Stimulated activated CD4-positive, alpha-beta T cell treated with anti-CD3 and anti-CD28 coated beads, Interleukin-4, amount 100 ng/mL, for 24 hours (primary cell): ENCODE measurements at places on chromosomes 11 and 22.

DNA sequence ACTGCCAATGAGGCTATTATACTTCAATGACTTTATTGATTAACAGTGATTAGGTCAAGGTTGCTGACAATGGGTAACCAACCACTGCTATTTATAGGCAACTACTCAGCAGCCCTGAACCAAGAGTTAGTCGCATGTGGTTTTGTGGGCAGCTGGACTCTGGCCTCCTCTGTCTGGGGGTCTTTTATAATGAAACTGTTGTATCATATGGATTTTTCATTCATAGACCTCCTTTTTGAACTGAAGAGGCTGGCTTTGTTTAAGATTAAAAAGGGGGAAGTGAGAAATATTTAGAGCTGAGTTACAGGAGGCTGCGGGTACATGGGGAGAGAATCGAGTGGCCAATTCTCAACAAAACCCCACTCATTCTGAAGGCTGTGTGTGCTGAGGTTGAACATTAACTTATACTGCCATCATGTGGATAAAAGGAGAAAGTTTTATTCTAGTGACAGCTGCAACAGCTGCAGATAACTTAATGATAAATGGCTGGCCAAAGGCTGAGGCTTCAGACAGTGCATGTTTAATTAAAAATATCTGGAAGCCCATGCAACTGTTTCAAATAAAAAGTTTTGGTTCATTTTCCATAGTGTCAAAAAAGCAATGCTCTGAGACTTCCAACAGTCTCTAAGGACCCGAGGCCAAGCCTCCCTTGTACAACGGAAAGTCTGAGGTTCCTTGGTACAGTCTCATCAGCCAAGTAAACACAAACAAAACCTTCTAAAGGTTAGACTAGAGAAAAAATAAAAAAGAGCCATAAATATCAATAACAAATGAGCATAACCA is 682.6 kb downstream of the KCNA4 start:
- no peak for DNase-seq

- DNase-seq = no peak
Measured at GRCh38 chr11:130675917-130676316, 227.5 kb downstream of the ADAMTS15 start.

- no peak for DNase-seq
Measured at GRCh38 chr22:29171721-29172120, 34.0 kb upstream of the EMID1 start.

- DNase-seq = no peak
Measured at GRCh38 chr11:72627594-72628281, 46.5 kb downstream of the PDE2A start.

DNA sequence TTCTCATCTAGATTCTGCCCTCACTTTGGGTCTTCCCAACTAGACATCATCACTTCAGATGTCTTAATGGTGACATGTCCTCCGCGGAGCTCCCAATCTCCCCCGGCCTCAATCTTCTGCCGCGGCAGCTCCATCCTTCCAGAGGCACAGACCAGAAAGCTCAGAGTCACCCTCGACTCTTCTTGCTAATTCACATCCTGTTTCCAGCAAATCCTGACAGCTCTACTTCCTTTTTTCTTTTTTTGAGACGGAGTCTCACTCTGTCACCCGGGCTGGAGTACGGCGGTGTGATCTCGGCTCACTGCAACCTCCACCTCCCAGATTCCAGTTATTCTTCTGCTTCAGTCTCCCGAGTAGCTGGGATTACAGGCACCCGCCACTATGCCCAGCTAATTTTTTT is 54.5 kb downstream of the CACNG2 start:
- no peak for DNase-seq

DNA sequence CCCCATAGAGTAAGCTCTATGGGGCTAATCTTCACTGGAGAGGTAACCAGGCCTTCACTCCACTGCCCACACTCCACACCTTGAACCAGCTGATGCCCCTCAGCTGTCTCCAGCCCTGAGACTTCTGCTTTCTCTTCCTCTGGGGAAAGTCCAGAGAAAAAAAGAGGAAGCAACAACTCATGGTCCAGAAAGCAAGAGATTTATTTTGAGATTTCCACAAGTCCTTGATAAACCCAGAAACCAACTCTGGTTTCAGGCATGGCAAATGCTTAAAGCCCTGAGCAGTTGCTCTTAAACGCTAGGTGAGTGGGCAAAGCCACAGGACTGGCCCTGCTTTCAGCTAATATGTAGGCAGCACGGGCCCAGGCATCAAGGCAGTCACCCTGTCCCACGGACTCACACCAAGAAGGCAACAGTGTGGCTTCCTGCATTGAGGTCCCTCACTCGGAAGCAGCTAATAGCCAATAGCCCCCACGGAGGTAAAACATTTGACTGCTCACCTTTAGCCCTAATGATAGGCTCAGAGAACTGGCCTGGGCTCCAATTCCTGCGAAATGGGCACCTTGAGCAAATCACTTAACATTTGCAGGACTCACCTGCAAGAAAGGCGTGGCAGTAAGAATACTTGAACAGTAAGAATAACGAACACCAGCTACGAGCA is 4.3 kb downstream of the CYB561A3 start:
- DNase-seq = no peak

GRCh38 chr22:38490915-38491314 is 15.2 kb downstream of the DDX17 start:
- no peak for DNase-seq
